ENCODE measurements at places on chromosomes 2 and 18. TPM values are rescaled to one million over a fixed set of nuclear protein-coding genes. Genes with fewer than 3 reads are reported as not detected.

SEC11C gene
- total RNA-seq = 15.8 TPM

RAD51AP2 gene
- total RNA-seq = not detected

MYO3B gene
- 6.7 TPM for total RNA-seq

SERPINB12 gene
- total RNA-seq = not detected

SLC19A3 gene
- total RNA-seq = 4.5 TPM

ARMC9 gene
- 23.4 TPM for total RNA-seq

LAMA1 gene
- not detected for total RNA-seq

ATOH8 gene
- total RNA-seq = 0.25 TPM

RTKN gene
- total RNA-seq = 63.4 TPM

PMAIP1 gene
- 16.5 TPM for total RNA-seq

OXER1 gene
- total RNA-seq = not detected

SCYGR4 gene
- total RNA-seq = not detected

GALM gene
- total RNA-seq = 26.3 TPM

EVA1A gene
- 10.8 TPM for total RNA-seq

HOXD11 gene
- total RNA-seq = not detected

MC5R gene
- not detected for total RNA-seq

VIT gene
- total RNA-seq = not detected

GALNT13 gene
- 3.6 TPM for total RNA-seq

LIMS3 gene
- total RNA-seq = 1.4 TPM

NOSTRIN gene
- 0.68 TPM for total RNA-seq

C1QL2 gene
- total RNA-seq = not detected

TMEM182 gene
- 12.9 TPM for total RNA-seq

SLC9A4 gene
- 0.85 TPM for total RNA-seq

FHOD3 gene
- total RNA-seq = 13.3 TPM

CCDC74A gene
- 3.4 TPM for total RNA-seq

Measured in PC-9 (cell line).